ENCODE measurements at places on chromosomes 11 and 22. TPM values are rescaled to one million over a fixed set of nuclear protein-coding genes. Genes with fewer than 3 reads are reported as not detected.

Gene CENPM
- total RNA-seq = 28.6 TPM

Gene CCDC73
- total RNA-seq = 0.19 TPM

Gene SCARF2
- 3.0 TPM for total RNA-seq

Gene CRYBB3
- not detected for total RNA-seq

Gene BDNF
- total RNA-seq = 1.2 TPM

Gene CEND1
- 0.07 TPM for total RNA-seq

Gene ACR
- not detected for total RNA-seq

Gene INPP5J
- total RNA-seq = 2.4 TPM

Gene PKDREJ
- total RNA-seq = not detected

Gene RTN4R
- total RNA-seq = 7.0 TPM

Gene C11orf91
- total RNA-seq = not detected

Gene HEPHL1
- 0.79 TPM for total RNA-seq

Gene MUC5AC
- not detected for total RNA-seq

Gene GLYATL2
- total RNA-seq = not detected

Gene TSPAN32
- total RNA-seq = not detected

Gene TMEM86A
- 1.2 TPM for total RNA-seq

All from airway epithelial cell (primary cell).